Left kidney (tissue), 8 donors: ENCODE measurements at places on chromosomes 3 and 15.
A peak's percentile ranks its signal among the peaks of the same experiment; 100 is the strongest.

- no peak for DNase-seq
Measured at GRCh38 chr15:66491846-66492245, 5.7 kb downstream of the SNAPC5 start.

- no peak for DNase-seq
Measured at GRCh38 chr3:106242781-106243180, 374.0 kb upstream of the CBLB start.

DNA sequence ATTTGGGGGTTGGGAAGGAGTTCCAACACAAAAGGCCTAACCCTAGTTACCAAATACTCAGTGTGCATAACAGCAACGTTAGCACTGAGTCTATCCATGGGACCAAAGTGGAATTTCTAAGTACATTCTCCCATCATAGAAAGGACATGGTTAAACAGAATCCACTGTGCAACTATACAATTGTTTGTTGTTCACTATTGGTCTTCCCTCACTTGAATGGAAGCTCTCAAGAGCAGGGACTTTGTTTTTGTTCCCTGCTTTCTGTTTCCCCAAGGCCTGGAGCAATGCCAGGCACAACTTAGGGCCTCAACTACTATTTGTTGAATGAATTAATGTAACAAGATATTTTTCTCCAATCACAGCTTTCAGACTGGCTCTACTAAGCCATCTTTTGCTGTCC is 25.6 kb downstream of the COL8A1 start:
- no peak for DNase-seq

GRCh38 chr3:120062474-120062873 is 31.8 kb downstream of the GSK3B start:
- DNase-seq, result no peak

DNA sequence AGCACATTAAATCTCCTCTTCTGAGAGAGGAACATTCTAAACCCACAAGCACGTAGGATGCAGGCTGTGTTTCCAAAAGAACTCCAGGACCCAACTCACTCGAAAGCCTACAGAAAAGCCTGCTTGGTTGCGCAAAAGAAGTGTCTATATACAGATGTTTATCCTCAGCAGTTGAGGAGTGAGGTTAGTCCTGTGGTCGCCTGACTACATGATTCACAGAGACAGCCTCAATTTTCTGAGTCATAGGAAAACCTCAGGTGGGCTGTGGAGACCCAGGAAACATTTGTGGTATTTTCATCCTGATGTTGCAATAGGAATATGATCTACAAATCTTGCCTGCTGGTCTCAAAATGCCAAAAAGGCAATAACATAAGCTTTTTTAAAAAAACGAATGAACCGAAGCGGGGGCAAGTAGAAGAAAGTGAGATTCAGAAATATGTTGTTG is 183.8 kb upstream of the THRB start:
- DNase-seq, result no peak

- DNase-seq, result peak; percentile 52
Measured at GRCh38 chr3:149936812-149937230, 33.9 kb downstream of the PFN2 start.

DNA sequence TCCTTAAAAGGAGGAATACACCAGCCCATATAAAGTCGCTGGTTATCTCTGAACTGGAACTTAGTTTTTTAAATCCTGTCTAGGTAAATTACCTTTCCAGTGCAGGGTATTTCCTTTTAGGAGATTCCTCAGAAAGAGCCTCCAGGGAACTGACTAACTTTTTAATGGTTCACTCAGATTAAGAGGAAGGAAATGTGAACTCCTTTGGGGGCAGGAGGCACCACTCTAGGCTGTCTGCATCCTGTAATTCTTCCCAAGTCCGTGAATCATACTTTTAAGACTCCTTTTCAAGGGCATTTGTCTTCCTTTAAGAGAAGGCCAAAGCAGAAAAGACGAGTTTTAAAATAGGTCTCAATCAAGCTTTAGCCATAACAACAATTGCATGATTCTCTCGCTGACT is 871.2 kb upstream of the NR2F2 start:
- no peak for DNase-seq

GRCh38 chr3:63390710-63391230 is 112.7 kb downstream of the SYNPR start:
- DNase-seq, result no peak

GRCh38 chr15:81562986-81563385 is 189.0 kb upstream of the TMC3 start:
- DNase-seq, result no peak
